NCI-H460 (cell line): ENCODE measurements at places on chromosomes 11 and 22. TPM values are rescaled to one million over a fixed set of nuclear protein-coding genes. Genes with fewer than 3 reads are reported as not detected.

- DNase-seq = no peak
Measured at GRCh38 chr11:40227730-40228129, 1231.7 kb downstream of the LRRC4C start.

GRCh38 chr11:126159719-126160344 lies 51.6 kb downstream of the RPUSD4 start:
- no peak for DNase-seq

GRCh38 chr11:14357881-14358728 lies 878 bp downstream of the RRAS2 start:
- DNase-seq = peak; percentile 40

- no peak for DNase-seq
Measured at GRCh38 chr11:129412494-129412893, 36.8 kb downstream of the BARX2 start.

DNA sequence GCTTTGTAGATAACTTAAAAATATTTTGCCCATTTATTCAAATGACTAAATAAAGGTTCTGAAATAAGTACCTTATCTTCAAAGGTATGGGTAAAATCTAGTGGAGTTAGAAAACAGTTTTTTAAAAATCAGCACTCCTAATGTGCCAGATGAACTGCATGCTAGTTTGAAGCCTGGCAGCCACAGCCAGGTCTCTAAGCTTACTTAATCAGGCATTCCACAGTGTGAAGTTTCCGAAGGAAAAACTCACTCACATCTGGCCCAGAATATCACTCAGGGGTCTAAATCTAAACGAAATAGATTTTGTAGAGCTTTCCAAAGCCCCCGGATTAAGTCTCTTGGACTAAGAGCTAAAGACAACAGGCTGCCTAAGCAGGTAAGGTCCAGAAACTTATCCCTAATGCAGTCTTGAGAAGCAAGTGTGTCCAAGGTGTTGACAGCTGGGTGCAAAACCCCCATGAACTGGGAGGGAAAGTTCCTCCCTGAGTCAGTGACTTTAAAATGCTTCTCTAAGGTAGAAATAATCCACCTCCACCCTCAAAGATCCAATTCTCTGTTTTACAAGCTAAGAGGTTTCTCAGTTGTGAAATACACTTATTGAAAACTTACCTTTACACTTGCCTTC lies 157.6 kb downstream of the FCHSD2 start:
- no peak for DNase-seq

DNA sequence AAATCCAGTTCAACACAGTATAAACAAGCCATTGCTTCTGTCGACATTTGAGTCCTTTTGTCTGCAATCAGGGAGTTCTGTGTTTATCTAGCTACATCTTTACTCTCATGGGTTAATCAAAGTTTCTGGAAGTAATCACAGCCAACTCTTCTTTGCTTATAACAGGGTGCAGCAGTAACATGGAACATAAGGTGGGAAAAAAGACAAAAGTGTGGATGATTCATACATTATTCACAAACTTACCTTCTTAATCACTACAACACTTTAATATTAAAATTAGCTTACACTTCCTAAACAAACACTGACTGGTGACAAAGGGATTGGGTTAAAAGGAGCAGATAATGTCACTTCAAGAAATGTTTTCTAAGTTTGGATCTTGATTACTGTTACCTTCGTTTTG lies 44.7 kb downstream of the SNX19 start:
- DNase-seq = no peak

DNA sequence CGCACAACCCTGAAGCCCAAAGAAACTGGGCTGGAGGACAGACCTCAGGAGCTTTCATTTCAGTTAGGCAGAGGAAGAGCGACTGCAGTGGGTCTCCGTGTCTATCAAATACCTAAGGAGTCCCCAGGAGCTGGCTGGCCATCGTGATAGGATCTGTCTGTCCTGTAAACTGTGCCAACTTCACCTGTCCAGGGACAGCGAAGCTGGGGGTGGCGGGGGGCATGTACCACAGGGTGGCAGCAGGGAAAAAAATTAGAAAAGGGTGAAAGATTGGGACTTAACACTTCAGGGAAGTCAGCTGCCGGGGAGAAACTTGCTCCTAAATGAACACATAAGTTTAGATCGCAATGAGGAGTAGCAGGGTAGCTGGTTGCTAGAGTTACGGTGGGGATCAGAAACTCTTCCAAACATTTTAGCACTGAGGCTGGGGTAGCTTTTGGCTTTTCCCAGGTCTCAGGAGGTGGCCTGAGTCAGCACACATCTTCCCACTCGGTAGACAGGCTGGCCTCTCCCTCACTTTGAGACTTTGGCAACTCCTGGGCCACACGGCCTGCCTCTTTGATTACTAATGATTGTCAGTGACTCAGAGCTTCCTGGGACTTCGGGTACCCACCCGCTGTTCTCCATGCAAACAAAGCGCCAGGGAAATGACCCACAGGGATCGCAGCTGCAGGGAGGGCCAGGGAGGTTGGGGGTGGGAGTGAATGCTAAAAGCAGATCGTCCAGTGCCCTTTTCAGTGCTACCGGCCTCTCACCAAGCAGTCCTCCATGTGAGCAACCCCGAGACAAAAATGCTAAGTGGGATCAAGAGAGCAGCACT lies 2.9 kb upstream of the MTFP1 start:
- peak; percentile 77 for DNase-seq

DNA sequence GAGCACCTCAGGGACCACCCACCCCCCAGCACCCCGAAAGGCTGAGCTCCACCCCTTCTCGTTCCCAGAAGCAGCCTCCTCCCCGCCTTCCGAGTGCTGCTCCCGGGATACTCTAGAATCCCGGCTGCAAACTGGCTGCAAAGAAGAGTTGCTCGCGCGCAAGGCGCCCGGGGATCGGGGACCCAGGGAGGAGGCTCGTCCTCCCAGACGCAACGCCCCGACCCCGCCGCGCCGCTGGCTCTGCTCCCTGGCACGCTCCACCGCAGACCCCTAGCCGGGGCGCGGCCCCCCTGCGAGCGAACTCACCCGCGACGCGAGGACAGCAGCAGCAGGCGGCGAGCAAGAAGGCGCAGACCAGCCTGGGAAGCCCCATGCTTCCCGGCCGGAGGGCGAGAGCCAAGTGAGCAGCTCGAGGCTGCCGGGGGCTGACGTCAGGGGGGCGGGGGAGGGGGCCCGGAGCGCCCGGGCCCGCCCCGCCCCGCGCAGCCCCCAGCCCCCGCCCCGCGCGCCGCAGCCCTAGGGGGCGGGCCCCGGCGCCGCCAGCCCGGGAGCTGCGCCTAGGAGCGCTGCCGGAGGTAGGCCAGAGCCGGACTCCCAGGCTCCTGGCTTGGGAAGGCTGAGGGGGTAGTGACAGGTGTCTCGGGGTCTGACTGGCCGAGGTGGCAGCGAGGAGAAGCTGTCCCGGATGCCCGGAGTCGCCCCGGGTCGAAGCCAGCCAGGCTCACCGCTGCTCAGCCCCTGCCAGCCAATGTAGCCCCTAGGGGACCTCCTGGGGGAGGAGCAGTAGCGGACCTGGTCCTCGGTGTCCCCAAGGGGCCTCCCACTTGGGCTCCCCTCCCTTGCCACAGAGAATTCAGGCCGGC lies at the start of gene MCAM:
Gene MCAM (minus strand): TSS at position 402 of the 863 bp plus-strand sequence. CDS start 29 bp downstream, at position 373.
- DNase-seq = no peak

- DNase-seq = no peak
Measured at GRCh38 chr11:134576286-134576685, 164.2 kb upstream of the B3GAT1 start.

DNA sequence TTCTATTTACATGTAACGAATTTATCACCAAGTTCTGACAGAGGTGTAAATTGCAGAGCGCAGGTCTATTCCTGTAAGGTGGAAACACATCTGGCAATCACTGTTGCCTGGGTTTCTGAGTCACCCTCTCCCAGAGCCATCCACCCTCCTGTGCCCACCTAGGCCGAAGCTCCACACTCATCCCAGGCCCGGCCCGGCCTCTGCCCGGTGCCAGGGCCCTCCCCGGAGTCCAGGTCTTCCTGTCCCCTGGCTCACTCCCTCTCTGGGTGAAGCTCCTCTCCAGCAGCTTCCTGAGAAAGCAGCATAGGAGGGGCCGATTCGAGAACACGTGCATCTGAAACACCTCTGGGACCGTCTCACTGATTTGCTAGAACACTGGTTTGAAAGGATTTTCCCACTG lies 308.2 kb downstream of the SHANK2 start:
- DNase-seq = no peak

- no peak for DNase-seq
Measured at GRCh38 chr11:12259956-12260355, 117.4 kb upstream of the PARVA start.

DNA sequence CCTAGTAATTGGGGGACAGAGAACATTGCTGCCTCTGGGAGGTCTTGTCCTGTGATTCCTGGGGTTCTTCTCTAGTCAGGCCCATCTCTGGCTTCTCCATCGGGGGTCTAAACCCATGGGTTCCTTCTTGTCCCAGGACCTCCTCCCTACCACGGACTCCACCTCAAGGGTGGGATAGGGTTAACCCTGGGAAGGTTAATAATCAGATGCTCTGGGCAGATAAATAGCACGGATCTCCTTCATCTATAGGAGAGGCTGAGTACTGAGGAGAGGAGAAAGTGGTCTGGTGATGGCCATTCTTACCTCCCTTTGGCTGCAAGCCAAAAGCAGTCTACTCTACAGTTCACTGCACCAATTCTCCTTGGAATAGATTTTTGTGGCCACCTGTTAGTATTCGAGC lies 10.5 kb downstream of the HEPHL1 start:
- no peak for DNase-seq

GRCh38 chr22:42862045-42862734 lies 5.1 kb upstream of the ARFGAP3 start:
- DNase-seq = no peak

GRCh38 chr11:36743039-36743438 lies 145.0 kb upstream of the RAG2 start:
- DNase-seq = no peak

GRCh38 chr11:121927789-121928188 lies 188.2 kb downstream of the BLID start:
- no peak for DNase-seq

DNA sequence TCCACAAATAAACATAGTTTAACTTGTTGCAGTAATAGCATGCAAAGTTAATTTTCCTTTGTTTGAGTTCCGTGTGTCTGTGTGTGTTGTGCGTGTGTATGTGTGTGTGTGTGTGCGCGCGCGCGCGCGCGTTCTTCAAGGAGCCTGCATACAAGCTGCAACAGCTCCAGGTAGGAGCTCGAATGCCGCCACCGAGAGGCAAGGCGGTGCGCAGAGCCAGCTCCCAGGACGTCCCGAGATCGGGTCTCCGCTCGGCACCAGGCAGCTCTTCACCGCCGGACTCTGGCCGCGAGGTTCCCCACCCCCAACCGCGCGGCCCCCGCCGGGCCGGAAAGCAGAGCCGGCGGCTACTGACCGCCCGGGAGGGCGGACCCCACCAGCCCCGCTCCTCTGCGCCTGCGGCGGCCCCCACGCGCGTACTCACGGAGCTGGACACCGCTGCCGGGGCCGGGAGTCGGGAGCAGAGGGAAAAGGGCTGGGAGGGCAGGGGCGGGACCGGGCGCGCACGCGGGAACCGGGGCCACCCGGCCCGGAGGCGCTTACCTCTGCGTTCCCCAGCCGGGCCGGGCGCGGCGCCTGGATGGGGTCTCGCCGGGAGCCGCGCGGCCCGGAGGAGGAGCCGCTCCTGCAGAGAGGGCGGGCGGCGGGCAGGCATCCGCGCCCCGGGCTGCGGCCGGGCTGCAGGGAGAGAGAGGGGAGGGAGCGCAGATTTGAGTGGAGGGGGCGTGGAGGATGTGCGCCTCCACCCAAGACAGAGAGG lies 40.4 kb upstream of the AKIP1 start:
- DNase-seq = peak; percentile 26

DNA sequence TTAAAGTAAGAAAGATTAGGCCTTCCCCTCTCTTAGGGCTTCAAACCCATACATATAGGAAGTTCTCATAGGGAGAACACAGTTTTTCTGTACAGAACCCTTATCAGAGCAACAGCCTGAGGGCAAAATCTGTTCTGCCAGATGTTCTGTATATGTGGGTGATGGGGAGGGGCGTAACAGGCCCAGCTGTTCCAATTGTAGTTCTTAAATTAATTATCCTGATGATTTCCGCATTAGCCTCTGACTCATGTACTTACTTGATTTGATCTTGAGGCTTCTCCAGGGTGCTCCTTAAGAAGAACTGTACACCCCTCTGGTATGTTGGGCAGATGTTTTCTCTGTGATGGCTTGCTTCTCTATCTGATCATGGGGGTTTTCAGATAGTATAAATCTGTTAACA lies 123.1 kb upstream of the C11orf87 start:
- no peak for DNase-seq

GRCh38 chr11:68125164-68125563 lies 4.0 kb upstream of the CHKA start:
- no peak for DNase-seq

DNA sequence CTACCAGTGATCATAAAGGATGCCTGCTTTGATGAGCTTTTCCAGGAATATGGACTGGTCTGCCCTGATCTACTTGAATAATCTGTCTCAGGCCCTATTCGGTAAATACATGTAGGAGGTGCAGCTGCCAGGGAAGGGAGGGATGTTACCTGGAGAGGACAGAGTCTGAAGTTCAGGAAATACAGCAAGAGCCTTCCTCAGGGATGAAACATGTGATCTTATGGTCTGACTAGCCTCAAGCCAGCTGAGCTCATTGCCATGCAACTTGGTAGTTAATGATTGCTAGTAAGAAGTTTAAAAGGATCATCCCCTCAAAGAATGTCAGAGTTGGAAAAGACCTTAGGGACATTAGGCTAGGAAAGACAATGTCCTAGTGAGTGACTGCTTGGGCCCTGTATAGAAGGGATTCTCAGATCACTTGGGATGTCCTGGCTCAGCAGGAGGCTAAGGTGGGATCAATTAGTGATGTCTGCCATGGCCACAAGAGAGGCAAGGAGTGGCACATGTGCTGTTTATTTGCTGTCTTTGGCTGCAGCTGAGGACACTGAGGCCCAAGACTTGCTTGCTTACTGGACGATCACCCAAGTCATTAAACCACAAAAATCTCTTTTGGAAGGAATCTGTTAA lies 18.5 kb downstream of the PTPRJ start:
- DNase-seq = no peak

DNA sequence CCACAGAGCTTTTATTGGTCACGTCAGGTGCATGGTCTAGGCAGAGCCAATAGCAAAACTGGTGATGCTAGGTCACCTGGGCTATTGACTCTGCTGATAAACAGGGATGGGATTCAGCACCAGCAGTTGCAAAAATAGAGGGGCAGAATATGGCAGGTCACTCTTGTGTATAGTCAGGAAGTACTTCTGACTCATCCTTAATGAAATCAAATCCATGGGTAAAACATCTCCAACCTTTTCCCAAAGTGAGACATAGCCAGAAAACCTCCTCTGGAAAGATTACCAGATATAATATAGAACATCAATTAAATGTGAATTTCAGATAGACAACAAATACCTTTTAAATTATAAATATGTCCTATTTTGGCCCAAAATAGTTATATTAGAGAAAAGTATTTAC lies 383.2 kb downstream of the METTL15 start:
- DNase-seq = no peak

DNAJB7 gene
- total RNA-seq = not detected in 2 replicates

PLAAT4 gene
- total RNA-seq = not detected in 2 replicates

TEX12 gene
- 0.10 TPM in 1 of 2 replicates, not detected in the other for total RNA-seq

POLD4 gene
- total RNA-seq = 62.8 and 75.5 TPM in 2 replicates

HBG1 gene
- total RNA-seq = not detected in 2 replicates

MRGPRX3 gene
- total RNA-seq = 0.23 and 0.57 TPM in 2 replicates

LARGE2 gene
- 0.30 and 3.9 TPM in 2 replicates for total RNA-seq

C11orf91 gene
- not detected in 2 replicates for total RNA-seq

GAB4 gene
- not detected in 2 replicates for total RNA-seq
